ENCODE measurements at places on chromosomes 6 and 20.

- no peak for DNase-seq
Measured at GRCh38 chr20:58149437-58150091, 78.9 kb downstream of the ANKRD60 start.

- DNase-seq, result no peak
Measured at GRCh38 chr6:30769853-30770524, 25.6 kb upstream of the IER3 start.

DNA sequence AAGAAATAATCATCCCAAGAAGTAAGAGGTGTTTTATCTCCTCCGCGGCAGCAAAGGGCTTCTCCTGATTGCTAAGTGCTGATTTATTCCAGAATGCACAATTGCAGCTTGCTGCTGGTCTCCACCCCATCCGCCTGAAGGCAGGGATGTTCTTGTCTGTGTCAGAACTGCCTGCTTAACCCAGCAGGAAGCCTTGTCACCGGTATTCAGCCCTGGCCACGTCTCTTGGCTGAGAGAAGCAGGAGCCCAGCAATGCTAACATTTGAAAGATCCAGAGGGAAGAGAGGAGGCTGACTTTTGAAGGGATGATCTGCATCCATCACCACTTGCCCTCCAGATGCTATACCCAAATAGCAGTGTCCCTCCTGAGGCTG is 4.2 kb downstream of the SCML4 start:
- peak; percentile 61 for DNase-seq

DNA sequence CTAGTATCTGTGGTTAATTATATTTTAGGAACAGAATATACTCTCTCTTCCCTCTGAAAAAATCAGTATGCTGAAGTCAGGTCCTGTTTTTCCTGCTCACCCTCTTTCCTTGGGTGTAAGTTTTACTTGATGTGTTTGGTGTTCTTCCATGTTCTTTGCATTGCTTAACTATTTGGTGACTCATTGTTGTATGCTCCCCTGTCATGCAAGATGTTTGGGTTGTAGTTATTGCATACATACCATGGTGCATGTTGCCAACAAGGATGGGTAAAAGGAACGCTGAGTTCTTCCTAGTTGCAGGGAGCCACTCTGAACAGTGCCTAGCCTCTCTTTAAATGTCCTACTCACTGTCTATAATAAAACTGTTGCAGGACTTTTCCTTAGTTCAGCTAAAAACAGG is 207.9 kb upstream of the LAMP5 start:
- no peak for DNase-seq

- DNase-seq, result no peak
Measured at GRCh38 chr6:140993515-140993914, 1139.2 kb upstream of the GJE1 start.

DNA sequence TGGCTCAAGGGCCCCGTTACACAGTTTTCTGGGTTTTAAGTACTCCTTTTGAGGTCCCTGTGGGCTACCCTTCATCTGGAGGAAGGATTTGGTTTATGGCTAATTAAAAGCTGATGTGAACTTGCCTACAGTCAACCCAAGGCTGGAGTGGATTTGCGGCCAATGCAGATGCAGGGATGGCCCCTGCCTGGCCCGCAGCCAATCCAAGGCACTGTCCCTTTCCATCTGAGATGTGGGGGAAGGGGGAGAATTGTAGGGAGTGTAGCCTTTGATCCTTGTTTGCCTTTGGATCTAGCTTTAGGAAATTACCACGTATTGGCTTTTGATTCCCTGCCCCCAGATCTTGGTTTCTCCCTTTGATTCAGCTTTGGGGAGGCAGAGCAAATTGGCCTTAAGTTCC is 128.0 kb upstream of the GGTLC1 start:
- DNase-seq, result no peak

- DNase-seq, result no peak
Measured at GRCh38 chr6:56528412-56528841, 114.3 kb downstream of the DST start.

- DNase-seq, result no peak
Measured at GRCh38 chr6:91135406-91136103, 548.7 kb upstream of the MAP3K7 start.

DNA sequence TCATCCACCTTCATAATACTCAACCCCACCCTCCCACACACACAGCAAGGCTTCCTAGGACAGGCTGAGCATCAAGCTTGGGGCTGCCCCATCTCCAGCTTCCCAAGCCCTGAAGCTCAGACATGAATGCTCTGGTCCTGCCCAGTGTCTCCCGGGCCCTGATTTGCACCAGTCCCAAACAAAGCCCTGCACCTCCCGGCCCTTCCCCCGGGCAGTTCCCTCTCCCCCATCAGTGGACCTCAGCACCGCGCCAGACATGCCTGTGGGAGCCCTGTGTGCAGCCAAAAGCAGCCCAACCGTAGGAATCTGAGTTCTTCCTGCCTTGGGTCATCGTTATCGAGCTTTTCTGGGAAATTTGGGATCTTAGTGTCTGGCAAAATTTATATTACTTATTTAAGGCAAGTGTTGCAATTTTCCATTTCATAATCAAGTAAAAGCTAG is 63.5 kb downstream of the THBS2 start:
- DNase-seq, result no peak

DNA sequence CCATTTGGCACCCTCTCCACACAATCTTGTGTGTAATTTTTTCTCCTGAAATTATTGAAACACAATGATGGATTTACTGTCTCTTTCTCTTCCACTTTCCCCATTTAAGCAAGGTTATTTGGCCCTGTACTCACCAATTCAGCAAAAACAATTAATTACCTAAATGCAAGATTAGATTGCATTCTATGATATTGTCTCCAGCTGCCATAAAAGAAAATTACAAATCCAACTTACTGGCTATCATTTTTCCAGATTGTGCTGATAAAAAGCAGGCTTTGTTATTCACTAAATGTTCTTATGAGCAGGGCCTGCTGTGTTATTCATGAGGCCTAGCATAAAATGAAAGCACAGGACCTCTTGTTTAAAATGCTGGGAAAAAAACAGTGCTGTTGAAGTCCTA is 95.8 kb upstream of the IRAK1BP1 start:
- DNase-seq, result no peak

DNA sequence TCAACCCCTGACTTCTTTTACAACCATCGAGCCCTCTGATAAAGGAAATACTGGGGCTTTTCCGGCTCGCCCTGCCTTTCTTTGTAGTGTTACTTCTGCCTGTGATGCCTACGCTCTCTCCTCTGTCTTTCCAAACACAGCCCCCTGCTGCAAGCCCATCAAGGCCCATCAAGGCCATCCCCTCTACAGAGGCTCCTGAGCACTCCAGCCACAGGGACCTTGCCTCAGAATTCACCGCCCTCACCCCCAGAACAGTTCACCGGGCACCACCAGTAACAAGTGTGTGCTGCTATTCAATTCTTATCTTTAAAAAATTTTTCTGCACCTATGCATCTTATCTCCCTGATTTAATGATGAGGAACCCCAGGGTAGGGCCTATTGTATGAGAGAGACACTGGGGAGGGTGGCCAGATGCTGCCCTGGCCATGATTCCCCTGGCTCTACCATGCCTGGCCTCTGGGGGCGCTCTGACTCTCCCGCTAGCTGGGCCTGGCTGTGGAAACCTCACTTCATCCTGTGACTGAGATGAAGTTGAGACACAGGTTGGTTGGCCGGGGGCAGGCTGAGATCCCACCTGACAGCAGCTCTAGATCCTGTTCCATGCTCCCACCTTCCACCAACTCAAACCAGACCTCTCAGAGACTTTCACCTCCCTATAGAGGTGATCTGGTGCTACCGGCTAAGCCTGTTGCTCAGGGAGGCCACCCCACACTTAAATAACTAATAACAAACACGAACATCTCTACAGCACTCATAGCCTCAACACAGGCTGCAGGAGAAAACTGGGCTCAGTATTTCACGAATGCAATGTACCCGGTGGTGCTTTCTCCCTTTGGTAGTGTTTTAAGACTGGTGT is 19.2 kb upstream of the GLP1R start:
- DNase-seq, result peak; percentile 67

Data from activated naive CD8-positive, alpha-beta T cell treated with anti-CD3 and anti-CD28 coated beads, Interleukin-2, amount 10 ng/mL, durations not matched to agents 7 days and 5 days (primary cell).